Pancreas (tissue), 10 donors: ENCODE measurements at places on chromosomes 12 and 14.

DNA sequence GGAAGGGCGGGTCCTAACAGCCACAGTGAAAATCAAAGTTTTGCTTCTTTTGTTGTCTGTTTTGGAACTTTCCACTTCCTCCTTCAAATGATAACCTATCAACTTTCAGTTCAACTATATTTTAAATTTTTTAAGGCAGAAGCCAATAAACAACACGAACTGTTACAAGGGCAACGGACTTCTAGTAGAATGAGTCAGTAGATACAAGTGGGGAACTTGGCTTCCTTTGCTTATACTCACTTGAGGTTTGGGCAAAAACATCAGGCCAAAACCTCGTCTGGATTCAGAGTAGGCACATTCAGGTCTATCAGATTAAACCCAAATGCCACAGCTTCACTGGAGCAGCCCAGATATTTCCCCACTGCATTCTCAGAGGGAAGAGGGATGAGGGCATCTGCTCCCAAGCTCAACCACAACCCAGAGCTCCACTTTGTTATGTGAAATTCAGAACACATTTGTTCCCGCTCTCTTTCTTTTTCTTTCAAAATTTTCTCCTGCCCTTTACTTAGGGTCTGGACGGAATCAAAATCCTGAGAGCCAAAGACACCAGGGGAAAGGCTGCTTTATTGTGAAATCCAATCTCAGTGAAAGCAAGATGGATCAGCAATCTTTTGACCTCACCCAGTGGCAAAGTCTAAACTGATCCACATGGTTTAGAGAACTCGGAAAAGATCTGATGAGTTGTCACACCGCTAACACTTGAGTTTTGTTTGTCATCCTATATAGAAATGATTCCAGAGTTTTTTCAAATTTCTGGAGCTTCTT lies 152.5 kb upstream of the BTG1 start:
- DNase-seq: no peak

- DNase-seq: no peak
These were observed 99.1 kb downstream of the BICD1 start for GRCh38 chr12:32205731-32206130.

DNA sequence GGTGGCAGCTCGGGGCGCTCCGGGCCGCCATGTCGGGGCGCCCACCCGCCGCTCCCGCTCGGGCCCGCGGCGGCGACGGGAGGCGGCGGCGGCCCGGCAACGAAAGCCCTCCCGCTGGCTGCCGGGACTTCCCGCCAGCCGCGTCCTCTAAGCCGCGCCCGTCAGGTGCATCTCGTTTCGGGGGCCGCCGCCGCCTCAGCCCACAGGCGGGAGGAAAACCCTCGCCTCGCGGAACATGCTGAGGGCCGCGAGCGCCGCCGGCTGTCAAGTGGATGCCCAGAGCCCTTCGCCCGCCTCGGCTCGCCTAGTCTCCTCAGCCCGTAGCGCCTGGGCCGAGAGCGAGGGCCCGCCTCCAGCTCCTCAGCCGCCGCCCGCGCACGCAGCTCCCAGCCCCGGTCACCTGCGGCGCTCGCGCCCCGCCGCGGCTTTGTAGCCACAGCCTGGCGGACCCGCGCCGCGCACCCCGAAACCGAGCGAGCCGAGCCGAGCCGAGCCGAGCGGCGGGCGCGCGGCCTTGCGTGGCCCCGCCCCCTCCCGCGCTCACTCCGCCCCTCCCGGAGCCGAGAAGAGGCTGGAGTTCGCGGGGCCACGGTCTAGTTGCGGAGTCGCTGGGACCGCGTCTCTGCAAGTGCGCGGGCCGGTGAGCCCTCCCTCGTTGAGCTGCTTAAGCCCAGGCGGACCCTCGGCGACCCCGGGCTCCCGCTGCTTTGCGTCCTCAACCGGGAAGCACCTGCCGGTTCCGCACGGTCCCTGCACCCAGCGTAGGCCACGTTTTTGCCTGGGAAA lies at the start of gene EML5:
EML5 (minus strand) TSS at position 481 of the 786 bp plus-strand sequence; CDS start at position 31, 450 bp downstream.
- peak; percentile 96 for DNase-seq

DNA sequence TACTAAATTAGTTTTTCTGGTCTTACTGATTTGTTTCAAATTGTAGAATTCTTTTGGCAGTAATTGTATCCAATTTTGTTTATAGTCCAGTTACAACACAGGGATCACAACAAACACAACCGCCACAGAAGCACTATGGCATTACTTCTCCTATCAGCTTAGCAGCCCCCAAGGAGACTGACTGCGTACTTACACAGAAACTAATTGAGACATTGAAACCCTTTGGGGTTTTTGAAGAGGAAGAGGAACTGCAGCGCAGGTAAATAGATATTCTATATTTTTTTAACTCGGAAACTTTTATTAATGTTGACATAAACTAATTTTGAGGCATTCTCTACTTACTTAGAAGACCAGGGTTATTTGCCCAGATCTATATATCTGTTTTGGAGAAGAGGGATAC lies 17.8 kb downstream of the PAPOLA start:
- DNase-seq: no peak

DNA sequence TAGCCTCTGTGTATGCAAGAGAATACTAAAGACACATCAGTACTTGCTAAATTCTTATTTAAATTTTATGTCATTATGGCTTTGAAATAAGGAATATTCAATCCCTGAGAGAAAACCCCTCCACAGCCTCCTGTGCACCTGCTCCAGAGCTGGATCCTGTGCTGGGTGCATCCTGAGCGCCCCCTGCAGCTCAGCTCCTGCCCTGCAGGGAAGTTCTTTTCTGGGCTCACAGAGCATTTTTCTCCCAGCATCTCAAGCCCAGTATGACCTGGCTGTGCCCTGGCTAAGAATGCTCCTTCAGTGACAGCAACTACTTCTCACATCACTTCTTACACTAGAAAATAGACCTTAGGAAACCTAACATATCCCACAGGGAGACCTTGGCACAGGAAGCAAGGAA lies 1211.7 kb downstream of the TMEM121 start:
- no peak for DNase-seq

DNA sequence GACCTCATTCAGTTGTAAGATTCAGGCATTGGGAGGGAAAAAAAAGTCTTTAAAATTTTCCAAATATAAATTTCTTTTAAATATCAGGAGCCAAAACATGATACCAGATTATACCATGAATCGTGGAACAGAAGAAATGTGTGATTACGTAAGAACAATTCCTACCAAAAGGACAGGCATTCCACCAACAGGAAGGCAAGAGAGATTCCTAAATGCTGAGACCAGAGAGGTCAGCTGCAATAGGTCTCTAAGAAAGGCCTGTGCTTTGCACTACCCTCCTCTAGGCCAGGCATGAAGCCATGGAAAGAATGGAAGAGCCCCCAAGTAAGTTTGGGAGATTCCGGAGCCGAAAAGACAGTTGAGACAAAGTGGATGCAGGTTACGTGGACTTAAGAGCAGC lies 83.7 kb downstream of the PTGER2 start:
- DNase-seq: no peak

DNA sequence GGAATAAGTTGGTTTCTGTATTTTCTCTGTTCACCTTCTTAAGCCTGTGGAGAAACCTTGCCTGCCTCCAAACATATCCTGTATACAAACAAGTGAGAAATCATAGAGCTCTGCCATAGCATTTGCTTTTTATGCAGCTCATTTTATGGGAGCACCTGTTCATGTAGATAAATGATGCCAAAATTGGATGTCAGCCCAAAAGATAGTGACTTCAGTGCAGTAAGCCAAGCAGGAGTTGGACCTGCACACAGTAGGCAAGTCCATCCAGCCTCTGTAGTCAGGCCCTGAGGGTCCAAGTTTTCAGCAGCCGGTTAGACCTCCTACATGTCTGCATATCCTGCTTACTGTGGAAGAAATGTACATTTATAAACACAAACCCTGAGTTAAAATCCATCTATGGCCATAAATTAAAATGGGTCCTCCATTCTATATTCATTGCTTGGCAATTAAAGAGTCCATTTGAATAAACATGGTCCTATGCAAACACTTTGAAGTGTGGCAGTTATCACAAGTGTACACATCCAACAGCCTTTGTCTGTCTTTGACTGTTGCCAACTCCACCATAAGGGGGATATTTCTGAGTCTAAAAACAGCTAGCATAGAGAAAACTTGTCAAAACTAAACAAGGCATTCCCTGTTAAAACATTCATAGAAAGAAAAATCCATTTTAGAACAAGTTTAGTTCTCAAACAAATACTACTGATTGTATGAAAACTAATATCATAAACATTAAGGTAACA lies 847.8 kb downstream of the RPS29 start:
- no peak for DNase-seq

DNA sequence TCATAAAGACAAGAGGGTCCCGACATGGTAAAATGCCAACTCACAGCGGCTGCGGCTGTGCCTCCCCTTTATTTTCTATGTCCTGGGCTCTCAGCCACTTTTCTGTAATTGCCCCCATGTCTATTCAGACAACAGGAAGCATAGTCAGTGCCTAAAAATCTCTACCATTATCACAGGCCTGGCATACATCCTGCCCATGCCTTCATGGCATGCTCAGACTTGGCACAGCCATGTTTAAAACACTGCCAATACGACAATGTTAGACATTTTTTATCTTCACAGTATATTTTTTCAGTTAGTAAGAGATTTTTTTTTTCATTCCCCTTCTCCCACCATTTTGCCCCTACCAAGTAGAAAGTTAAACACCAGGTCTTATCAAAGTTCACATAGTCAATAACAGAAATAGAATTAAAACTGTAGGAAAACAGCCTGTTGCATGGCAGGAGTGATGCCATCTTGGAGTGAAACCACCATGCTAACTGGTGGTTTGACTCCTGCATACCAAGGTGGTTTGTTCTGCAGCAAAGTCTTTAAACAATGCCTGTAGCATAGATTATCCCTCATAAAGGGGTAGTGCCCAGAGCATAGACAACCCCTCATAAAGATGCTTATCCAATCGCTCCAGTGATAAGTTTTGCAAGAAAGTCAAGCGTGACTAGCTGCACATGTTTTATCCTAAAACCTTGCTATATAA lies 18.9 kb upstream of the CERS5 start:
- DNase-seq: no peak

DNA sequence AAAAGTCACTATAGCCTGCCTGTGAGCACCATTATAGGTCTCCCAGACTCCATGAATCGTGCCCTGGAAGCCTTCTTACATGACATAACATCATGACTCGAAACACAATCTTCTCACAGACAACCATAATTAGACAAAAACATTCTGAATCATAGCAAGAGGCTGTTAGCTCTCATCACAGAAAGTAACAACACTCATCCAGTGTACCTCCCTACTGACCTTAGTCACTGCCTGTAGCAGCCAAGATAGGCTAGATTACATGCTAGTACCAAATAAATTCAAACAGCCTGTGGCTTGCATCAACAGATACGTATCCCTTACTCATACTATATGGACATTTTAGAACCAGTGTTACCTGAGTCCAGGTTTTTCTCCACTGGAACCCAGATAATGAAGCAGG lies 663.8 kb upstream of the FOXG1 start:
- no peak for DNase-seq

GRCh38 chr12:119748497-119748896 lies 80.6 kb downstream of the PRKAB1 start:
- no peak for DNase-seq

DNA sequence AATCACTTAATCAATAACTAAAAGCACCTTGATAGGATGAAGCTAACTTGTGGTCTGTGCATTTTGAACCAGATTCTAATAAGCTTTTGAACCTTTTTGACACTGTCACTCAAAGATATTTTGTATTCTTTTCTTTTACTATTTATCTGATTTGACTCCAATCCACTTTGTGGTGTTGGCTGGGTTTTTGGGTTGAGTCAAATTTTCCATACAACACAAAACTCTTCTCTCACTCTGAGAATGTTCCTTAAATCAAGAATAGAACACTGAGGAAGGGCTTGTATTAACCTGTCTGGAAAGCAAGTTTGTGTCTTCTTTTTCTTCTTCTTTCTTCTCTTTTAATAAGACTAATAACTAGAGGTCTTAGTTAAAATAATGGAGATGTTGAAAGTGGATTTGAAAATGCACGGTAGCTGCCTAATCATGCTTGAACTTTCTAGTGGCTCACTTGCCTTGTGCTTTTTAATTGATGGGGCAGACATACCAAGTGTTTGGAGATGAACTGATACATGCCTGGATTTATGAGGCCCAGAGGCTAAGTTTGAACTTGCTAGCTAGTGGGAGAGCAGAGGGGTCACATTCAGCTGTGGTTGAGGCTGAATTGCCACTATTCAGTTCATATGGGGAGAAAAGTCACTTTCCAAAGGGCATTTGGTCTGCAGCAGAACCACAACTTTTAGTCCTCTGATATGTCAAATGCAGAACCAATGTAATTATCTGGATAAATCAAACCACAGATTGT lies 93.5 kb upstream of the PTHLH start:
- DNase-seq: no peak

- no peak for DNase-seq
These were observed 6.8 kb upstream of the SLC4A8 start for GRCh38 chr12:51417826-51418225.

GRCh38 chr14:77120771-77121743 lies 20.5 kb downstream of the ZDHHC22 start:
- DNase-seq: no peak

- DNase-seq: no peak
These were observed 51.3 kb downstream of the SH2B3 start for GRCh38 chr12:111457071-111457470.

GRCh38 chr14:89401761-89402160 lies 15.3 kb downstream of the FOXN3 start:
- no peak for DNase-seq

GRCh38 chr12:106584104-106585064 lies 1.6 kb downstream of the RFX4 start:
- DNase-seq: no peak

GRCh38 chr14:32702562-32702961 lies 236.1 kb upstream of the NPAS3 start:
- no peak for DNase-seq

- no peak for DNase-seq
These were observed 12.9 kb downstream of the MMP14 start for GRCh38 chr14:22849212-22849819.

GRCh38 chr14:105064721-105065143 lies 498 bp downstream of the GPR132 start:
- no peak for DNase-seq

GRCh38 chr12:94831081-94831751 lies 172.3 kb downstream of the NDUFA12 start:
- DNase-seq: no peak

- DNase-seq: no peak
These were observed 107.1 kb downstream of the LIN7A start for GRCh38 chr12:80830533-80831088.

DNA sequence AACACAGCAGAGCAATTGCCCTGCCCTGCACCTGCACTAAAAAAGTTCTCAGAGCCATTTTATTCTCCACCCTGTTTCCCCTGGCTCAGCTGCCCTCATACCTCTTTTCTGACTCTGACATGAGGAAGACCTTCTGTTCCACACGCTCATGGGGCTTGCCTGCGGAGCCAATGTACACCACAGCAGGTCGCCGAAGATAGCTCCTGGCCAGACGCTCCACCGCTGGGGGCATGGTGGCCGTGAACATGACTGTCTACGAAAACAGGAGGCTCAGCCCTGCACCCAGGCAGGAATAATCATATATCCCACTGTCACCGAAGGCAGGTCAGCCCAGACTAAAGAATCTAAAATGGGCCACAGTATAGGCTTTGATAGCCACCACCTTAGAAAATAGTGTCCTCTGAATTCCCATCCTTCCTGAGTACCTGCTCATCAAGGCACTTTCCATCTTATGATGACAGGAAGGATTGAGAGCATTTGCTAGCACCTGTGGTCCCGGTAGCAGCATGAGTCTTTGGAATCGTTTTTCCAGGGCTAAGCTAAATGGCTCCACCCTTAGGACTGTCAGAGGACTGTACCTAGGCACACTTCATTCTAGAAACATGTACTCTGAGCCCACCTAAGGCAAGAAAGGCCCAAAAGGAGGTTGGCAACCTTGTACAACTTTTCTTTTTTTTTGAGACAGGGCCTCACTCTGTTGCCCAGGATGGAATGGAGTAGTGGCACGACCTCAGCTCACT lies 14.2 kb downstream of the CACNB3 start:
- no peak for DNase-seq

GRCh38 chr12:119340578-119340977 lies 6.0 kb downstream of the CCDC60 start:
- no peak for DNase-seq
